ENCODE measurements at places on chromosomes 12 and 14.
A peak's percentile ranks its signal among the peaks of the same experiment; 100 is the strongest.

- no peak for DNase-seq
Measured at GRCh38 chr14:80323038-80323665, 111.8 kb upstream of the DIO2 start.

- no peak for DNase-seq
Measured at GRCh38 chr12:69897744-69898143, 72.7 kb downstream of the MYRFL start.

DNA sequence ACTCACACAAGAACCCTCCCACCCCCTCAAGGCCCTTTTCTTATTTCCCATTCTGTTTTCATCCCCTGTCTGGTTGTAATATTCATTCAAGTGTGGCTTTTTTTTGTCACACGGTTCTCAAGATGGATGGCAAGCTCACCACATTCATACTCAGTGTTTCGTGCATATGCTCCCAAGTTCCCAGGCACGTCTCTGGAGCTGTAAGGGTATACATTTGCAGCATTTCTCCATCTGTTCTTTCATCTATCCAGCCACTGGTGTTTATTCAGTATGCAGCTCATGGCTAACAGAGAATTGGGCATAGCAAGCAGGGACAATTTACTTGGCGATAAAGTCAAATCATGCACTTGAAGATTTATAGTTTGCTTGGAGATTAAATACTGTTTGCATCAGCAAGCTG is 212.1 kb downstream of the GRIN2B start:
- no peak for DNase-seq

DNA sequence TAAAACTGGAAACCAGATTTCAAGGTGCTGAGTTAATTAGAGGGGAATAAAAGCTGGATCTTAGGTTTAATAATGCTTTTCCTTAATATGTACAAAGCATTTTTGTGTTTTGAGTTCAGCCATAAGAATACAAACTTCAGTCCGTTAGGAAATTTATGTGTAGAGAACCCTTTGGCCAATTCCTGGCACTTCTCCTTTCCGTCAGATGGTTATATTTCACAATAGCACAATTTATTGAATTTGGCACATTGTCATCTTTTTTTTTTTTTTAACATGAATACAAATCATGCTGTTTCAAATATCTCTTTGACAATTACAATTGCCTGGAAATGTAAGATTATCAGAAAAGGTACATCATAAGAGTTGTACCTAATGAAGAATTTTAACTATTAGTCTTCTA is 56.2 kb upstream of the DDHD1 start:
- DNase-seq, result no peak

DNA sequence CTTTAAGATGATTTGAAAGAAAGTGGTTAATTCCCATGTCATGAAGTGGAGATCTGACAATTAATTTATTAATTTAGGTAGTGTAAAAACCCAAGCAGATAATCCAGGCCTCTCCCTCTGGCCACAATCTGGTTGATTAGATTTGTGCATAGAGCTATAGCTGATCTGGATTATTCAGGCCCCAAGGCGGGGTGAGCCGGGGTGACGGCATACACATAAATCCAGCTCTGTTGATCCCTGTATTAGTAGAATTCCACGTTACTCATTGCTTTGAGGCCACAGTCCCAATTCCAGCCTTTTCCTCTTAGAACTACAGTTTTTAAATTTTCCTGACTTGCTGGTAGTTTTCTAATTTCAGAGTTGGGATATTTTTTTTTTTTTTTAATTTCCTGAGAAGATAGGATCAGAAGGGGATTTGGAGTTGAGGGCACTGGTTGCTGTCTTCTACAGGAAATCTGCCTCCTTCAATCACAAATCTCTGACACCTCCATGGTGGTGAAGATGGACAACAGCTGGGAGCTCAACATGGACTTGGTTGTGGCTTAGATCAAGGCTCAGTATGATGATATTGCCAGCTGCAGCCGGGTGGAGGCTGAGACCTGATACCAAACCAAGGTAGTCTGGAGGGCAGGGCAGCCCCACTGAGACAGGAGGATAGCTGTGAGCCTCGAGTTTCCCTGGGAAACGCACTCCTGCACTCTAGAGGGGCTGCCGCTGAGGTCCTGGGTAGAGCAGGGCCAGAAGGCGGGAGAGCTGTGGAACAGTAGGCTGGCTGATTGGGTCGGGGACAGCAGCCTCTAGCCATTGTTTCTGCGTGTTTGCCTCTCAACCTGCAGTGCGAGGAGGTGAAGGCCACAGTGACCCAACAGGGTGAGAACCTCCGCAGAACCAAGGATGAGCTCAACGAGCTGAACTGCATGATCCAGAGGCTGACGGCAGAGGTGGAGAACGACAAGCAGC is 19.4 kb downstream of the KRT85 start:
- DNase-seq, result no peak

GRCh38 chr12:49367381-49368239 is at the start of gene SPATS2:
TSS of gene SPATS2 (plus strand) at chr12:49367462. CDS start at chr12:49461013, 93,551 bp downstream.
- peak; percentile 99 for DNase-seq

GRCh38 chr12:54526812-54527630 is 22.4 kb upstream of the PDE1B start:
- DNase-seq, result peak; percentile 81

DNA sequence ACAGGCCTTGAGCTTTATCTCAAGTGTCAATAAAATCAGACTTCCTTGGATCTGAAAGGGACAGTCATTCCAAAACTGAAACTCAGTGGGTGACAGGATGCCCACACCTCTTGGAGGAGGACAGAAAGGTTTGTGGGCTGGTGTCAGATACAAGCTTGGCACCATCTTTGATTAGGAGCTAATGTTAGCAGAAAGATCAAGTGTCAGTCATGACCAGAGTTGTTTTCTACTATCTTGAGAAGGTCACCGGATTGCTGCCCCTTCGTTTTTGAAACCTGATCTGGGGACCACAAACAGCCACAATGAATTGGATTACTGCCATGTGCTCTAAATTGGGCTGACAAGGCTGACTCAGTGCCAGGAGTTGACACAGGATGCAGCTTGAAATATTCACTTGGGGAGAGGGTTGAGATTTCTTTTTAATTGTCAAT is 88.3 kb downstream of the OTOGL start:
- DNase-seq, result no peak

GRCh38 chr14:88535149-88535548 is 19.7 kb downstream of the PTPN21 start:
- DNase-seq, result peak; percentile 10

All from HAP-1 (cell line).